ENCODE measurements at places on chromosomes 2 and 18.
A peak's percentile ranks its signal among the peaks of the same experiment; 100 is the strongest.

- peak; percentile 22 for DNase-seq
Observed at GRCh38 chr2:217866457-217866856, 136.3 kb downstream of the TNS1 start.

GRCh38 chr18:6728809-6729246, 688 bp upstream of the ARHGAP28 start:
- DNase-seq: no peak

DNA sequence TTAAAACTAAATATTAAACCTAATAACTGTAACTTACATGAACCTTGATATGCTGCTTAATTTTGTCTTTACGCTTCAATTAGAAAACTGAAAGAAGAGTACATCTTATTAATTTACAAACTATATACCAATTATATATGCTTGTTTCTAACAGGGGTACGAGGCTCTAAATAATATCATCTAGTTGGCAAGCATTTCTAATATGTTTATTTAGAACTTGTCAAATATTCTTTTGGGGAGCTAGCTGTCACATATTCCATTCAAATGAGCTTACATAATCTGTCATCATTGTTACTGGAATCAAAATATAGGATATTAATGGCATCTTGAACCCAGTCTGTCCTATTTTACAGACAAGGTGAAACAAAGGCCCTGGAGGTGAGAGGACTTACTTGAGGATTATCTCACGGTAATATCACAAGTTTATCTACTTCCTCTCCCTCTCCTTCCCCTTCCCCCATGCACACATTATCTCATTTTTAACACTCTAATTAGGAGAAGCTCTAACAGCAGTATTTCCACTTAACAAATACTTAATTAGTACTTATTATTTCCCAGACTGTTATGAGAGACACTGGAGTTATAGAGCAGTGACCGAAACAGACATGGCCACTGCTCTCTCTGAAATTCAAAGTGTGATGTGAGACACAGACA, 3.5 kb downstream of the PRKD3 start:
- no peak for DNase-seq

- DNase-seq: peak; percentile 69
Observed at GRCh38 chr2:55419233-55419678, 400 bp downstream of the CCDC88A start.

DNA sequence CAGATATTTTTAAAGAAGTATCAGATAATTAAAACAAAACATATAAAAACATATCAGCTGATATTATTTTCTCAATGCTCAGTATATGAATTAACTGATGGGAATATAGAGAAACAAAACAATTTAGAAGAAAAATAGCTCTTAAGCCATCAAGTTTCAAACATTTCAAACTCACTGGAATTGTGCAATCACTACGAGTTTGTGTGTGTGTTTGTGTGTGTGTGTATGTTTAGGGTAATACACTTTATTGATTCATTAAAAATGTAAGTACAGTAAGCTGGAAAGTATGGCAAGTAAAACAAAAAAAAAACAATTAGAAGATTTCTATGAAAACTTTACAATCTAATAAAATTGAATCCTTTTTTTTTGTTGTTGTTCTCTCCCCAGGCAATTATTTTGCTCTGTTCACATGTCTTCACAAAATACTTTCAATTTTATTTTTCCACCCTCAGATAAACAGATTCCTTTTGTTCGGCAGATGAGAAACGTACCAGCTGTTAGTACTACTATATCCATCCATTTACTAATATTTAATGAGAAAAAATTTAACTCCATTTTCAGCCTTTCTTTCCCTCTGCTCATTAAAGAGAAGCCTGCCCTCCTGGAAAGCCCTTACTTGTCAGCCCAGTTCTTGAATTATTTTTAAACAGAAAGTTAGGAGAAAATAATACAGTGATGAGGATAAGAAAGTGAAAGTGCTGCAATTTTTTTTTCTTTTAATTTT, 87.6 kb downstream of the SLC8A1 start:
- peak; percentile 53 for DNase-seq

DNA sequence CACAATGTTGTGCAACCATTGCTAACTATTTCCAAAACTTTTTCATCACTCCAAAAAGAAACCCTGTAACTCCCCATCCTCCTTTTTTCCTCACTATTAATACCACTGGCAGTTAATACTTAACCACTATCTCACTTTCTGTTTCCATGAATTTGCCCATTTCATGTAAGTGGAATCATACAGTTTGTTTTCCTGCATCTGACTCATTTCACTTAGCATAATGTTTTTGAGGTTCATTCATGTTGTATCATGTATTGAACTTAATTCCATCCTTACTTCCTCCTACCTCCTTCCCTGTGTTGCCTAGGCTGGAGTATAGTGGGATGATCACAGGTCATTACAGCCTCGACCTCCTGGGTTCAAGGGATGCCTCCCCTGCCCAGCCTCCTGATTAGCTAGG, 68.3 kb downstream of the FAM117B start:
- DNase-seq: no peak

GRCh38 chr18:42363446-42364441, 408.7 kb downstream of the PIK3C3 start:
- no peak for DNase-seq

GRCh38 chr2:104473546-104473945, 380.4 kb upstream of the POU3F3 start:
- no peak for DNase-seq

DNA sequence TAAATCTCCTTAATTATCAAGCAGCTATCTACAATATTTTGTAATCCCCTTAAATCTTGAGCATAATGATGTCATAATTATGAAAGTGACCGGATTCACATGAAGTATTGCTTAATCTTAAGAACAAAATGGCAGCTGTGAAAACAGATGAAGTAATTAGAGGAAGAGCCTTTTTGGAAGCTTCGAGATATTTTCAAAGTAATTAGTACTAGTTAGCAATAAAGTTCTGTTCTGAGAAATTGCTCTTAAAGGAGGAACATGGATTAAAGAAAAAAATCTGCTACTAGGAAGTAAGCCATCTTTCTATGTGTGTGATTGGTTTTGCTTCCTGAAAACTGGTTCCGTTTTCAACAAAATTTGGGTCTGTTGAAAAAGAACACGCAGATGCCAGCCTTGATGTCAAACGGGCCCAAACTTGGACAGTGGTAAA, 18.3 kb downstream of the CLUL1 start:
- peak; percentile 34 for DNase-seq

- DNase-seq: no peak
Observed at GRCh38 chr2:128457006-128457604, 138.4 kb upstream of the HS6ST1 start.

GRCh38 chr2:187302116-187302515, 145.9 kb downstream of the CALCRL start:
- peak; percentile 65 for DNase-seq

- DNase-seq: peak; percentile 28
Observed at GRCh38 chr2:220708366-220708765, 863.7 kb downstream of the EPHA4 start.

- DNase-seq: no peak
Observed at GRCh38 chr18:26425148-26425531, 123.2 kb downstream of the KCTD1 start.

DNA sequence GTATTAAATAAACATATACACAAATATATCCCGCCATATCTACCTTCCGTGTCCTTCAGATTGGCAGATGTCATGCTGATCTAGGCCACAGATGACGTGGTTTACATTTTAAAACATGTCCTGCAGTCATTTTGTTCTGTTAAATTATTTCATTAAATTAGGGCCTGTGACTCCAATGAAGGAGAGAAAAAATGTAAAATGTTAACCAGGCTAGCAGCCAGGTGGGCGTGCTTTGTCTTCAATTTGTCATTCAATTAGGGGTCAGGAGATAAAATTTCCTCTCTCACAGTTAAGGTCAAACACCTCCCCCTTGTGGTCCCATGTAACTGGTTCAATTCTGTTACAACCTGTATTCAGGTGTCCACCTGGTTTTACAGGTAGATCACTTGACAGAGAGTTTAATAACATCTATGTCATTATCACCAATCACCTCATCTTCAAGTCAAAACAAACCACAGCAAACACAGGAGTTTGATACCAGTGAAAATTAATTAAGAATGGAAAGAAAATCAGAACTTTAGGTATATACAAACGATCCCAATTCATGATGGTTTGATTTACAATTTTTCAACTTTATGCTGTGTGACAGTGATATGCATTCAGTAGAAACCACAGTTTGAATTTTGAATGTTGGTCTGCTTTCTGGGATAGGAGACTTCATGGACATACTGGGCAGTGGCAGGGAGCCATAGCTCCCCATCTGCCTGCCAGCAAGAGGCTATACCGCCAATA, 339.4 kb downstream of the CMPK2 start:
- DNase-seq: no peak

GRCh38 chr2:10500601-10501361, 52.7 kb upstream of the ODC1 start:
- no peak for DNase-seq

GRCh38 chr2:112754564-112754963, 9.8 kb downstream of the CKAP2L start:
- no peak for DNase-seq

DNA sequence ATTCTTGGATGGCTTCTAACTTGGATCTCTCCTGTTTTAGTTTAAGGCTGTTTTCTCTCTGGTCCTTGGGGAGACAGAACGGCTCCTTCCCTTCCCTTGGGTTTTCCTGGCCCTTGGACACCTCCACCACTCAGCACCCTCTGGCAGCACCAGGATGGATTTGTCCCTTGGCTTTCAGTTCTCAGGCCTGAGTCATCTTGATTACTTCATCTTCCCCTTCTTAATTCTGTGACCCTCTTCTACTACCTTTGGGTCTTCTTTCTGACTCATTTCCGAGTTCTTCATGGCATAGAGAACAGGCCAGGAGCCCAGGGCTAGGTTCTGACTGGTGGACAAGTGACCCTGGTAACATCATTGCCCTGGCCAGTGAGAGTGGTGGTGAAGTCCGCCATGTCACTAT, 14.9 kb downstream of the IGFBP2 start:
- DNase-seq: no peak

- no peak for DNase-seq
Observed at GRCh38 chr18:27922780-27923179, 254.2 kb downstream of the CDH2 start.

DNA sequence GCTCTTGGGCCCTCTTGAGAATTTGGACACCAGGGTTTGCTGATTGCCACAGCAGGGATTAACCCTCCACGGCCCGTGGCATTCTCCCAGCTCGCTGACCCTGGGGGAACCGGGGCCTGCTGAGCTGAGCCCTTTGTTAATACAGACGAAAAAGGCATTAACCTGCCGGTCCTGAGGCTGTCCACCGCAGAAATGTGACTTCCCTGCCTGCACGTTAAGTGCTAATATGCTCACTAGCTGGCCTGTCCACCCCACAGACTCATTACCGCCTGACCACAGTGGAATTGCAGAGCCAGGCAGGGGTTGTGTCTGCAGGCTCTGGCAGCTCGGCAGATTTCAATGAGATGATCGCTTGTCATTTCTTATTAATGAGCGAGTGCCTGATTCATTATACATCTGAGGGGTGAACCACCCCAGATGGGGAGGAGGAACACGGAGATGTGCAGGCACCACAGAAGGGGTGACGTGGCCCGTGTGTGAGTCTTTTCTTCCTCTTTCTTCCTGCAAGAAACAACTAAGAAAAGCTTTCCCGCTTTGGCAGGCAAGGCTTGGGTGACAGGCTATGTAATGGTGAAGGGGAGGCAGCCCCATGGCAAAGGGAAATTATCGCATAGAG, 126.0 kb downstream of the GLI2 start:
- no peak for DNase-seq

DNA sequence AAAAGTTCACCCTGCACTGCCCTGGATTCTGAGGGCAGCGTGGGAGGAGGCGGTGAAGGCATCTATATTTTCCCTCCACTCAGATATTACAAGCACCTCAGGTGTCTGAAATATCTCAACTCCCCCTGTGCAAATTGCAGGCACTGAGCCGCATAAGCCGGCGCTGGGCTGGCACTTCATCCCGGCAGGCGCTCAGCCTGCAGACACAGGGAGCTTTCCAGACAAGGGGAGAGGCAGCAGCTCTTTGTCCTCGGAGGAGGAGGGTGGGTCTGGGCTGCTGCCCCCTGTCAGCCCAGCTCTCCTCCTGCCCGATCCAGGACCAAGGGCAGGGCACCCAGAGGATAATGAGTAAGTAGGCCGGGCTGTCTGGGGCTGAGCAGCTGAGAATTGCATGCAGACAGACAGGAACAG, 189.3 kb upstream of the MYT1L start:
- DNase-seq: no peak

GRCh38 chr18:41923446-41923845, 31.6 kb upstream of the PIK3C3 start:
- DNase-seq: no peak

DNA sequence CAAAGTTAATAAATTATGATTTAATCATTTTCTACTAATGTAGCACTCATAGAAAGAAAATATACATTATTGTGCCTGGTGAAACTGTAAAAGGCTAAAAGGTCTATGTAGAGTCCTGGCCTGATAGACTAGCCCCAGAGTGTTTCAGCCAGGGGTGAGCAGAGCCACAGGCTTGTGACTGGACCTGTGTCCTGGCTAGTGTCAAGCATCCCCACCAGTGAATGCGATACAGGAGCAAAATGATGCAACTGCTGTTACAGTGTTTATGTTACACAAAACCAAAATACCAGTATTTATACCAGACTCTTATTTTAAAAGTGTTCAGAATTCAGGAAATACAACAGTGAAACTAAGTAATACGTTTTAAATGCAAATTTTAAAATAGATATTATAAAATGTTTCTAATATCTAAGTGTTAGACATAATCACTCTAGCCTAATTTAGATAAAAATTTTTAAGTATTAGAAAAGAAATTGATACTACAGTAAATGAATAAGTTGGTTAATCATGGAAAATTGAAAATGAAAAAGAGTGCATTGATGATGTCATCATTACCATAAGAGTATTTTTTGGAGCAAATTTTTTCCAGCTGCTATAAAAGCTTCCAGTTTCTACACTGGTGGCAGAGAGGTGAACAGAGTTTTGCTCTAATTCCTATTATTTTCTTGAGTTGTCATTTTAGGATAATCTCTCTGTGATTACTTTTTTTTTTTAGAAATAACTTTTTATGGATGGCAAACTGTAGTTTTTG, 6.2 kb upstream of the TSPYL6 start:
- no peak for DNase-seq

DNA sequence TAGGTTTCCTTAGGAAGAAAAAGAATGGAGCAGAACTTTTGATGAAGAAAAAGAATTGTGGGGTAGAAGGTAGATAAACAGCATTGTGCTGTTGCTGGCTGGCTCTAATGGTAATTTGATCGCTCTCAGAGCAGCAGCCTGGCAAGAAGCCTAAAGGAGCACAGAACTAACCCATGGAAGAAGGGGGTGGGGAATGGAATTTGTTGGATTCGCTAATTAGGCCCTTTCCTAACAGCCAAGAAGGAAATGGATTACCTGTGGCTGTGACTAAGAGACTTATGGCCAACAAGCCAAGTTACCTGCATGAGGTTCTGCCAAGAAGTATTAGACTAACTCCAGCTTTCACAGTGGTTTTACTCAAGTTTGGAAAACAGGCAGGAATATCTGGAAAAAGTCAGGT, 210.6 kb downstream of the IKZF2 start:
- peak; percentile 51 for DNase-seq

Data from muscle of leg (tissue), 16 donors.